ENCODE measurements at places on chromosomes 1 and 21.

GRCh38 chr1:23980728-23981070 is 572 bp upstream of the SRSF10 start:
- no peak for DNase-seq

- DNase-seq = no peak
These were observed 290.4 kb upstream of the PLXNA2 start for GRCh38 chr1:208534599-208534897.

GRCh38 chr1:28905921-28906666 is 8.3 kb upstream of the EPB41 start:
- DNase-seq = no peak

DNA sequence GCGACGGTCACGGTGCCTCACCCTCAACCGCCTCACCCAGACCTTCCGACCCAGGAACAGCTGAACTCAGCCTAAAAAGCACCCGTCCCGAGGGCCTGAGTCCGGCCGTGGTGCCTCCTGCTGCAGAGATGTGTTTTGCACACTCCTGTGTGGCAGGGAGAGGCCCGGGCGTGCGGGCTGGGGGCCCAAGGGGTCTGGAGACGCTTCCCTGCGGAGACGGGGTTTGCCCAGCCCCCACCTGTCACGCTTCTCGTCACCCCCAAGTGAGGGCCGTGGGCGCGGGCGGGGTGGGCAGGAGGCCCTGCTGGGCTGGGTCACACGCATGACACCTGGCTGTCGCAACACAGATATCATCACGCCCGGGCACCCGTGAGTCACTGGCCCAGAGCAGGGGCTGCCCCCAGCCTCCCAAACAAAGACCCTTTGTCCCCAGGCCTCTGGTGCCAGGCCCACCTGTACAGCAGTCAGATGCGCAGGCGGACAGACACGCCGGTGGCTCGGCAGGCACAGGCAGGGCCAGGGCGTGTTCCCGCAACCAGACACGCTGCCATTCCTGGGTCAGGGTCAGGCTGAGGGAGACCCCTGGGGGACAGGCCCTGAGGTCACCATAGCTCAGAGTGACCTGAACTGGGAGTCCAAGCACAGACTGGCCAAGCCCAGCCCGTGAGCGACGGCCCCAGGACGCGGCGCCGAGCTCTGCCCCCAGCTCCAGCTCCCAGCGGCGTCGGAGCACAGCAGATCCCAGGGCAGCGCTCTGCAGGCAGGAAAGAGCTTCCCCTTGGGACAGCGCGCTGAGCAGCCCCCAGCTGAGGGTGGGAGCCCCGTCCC is 6.1 kb downstream of the B3GALT6 start:
- no peak for DNase-seq

GRCh38 chr1:1788646-1789431 is 10.6 kb upstream of the NADK start:
- DNase-seq = no peak
